ENCODE measurements at places on chromosomes 11 and 22.

DNA sequence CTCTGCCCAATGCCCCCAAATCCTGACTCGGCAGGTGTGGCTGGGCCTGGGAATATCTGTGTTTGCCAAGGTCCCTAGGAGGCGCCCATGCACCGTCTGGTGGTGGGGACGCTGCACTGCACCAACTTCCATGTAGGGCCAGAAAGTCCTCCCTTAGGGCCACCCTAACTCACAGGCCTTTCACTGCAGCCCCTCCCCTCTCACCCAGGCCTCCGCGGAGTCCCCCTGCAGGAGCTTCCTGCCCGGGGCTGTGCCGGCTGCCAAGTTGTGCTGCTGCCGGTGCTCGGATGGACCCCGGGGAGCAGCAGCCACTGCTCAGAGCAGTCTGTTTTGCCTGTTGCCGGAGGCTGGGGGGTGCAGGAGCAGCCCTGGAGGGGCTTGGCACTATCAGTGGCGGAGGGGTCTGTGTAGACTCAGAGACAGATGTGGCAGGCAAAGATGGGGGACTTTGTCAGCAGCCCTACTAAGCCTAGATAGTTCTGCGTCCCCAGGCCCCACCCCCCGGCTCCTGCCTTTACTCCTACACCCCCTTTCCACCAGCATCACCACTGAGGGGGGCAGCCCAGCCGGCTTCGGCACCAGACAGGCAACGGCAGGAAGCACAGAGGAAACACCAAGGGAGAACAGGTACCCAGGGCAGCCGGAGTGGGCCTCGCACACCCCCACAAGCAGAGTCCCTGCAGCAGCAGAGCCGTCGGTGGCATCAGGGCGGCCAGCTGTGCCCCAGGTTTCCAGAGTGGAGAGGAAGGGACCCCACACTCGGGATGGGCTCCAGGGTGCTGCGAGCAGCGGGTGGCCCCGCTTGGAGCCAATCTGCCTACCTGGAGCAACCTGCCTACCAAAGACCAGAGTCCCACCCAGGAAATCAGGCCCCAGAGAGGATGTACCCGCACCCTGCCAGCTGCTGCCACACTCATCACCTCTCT, 124.3 kb downstream of the TRIM29 start:
- peak; percentile 80 for DNase-seq

DNA sequence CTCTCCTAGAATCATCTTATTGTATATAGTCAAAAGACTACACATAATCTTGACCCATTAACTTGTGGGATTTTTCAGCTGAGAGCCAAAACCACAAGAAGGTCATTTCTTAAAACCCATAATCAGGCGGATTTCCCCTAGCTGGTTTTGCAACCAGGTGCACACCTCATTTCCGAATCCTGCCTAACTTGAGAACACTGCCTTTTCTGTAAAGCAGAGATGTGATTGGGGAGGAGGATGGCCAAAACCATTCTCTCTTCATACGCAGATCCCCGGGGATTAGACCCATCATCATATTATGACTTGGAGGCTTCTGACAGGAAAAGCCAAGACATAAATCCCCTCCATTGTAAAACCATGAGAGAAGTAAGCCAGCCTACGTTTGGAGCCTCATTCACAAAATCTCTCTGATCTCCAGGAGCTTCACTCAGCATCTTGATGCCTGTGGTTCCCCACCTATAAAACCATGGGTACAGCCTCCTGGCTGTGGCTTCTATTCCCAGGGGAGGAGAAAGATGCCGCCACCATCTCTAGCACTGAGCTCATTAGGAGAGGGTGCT, 191.3 kb downstream of the KIF18A start:
- DNase-seq: no peak

GRCh38 chr22:48037618-48038017, 1275.2 kb downstream of the TBC1D22A start:
- DNase-seq: no peak

DNA sequence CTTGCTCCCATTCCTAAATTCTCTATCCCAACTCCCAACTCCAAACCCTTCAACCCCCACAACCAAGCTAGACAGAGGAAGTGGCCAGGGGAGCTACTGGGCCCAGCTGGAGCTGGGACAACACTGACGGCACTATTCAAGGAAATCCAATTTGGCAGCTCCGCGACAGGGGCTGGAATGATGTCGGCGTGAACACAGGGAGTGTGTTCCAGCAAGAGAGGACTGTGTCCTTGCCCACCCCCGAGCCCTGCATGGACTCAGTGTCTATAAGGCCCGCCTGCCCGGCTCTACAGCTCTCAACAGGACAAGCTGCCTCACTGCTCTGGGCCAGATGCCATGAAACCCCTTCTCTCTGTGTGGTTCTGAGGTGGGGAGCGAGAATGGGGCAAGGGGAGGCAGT, 11.3 kb downstream of the PCSK7 start:
- no peak for DNase-seq

- no peak for DNase-seq
Measured at GRCh38 chr11:2997406-2997805, 5.3 kb upstream of the NAP1L4 start.

GRCh38 chr11:124874571-124875255, 9.5 kb downstream of the ROBO3 start:
- DNase-seq: no peak

DNA sequence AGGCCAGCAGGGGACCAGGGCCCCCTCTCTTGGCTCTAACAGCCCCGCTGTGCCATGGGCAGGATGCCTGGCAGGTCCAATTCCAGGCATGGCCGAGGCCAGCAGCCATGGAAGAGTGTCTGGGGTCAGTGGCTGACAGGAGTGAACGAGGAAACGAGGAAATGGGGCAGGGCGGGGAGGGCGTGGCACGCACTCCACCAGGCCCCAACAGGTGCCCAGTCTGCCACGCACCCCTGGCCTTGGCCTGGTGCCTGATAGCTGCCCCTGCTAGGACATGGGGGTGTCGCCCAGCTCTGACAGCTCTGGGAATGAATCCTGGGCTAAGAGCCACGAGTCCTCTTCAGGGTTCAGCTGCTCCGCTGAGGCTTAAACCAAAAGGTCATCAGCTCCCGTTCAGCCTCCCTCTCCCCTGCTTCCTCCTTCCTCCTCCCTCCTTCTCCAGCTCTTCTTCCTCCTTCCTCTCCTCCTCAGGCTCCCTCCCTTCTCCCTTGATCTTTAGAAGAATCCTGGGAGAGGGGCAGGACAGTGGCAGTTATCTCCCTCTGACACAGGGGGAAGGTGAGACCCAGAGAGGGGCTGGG, 11.5 kb upstream of the TBC1D22A start:
- no peak for DNase-seq

DNA sequence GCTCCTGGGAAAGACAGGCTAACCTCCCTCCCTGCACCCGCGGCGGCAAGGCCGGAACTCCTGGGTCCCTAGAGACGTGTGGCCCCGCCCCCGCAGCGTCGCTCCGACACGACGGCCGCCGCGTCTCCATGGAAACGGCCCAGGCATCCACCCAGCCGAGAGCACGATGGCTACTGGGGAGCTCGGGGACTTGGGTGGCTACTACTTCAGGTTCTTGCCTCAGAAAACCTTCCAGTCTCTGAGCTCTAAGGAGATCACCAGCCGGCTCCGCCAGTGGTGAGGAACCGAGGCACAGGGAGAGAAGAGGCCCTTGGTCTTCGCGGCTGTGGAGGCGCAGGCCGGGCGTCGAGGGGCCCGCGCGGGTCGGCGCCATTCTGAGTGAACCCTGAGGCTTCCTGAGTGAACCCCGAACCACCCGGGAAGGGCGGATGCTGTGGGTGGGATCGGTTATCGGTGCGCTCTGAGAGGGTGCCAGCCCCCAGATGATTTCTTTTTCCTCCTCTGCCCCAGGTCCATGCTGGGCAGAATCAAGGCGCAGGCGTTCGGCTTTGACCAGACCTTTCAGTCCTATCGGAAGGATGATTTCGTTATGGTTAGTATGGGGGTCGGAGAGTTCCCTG, at the start of gene CFAP300:
CFAP300 (plus strand) TSS at position 133 of the 620 bp plus-strand sequence; CDS start at position 167, 34 bp downstream.
- DNase-seq: peak; percentile 97

- no peak for DNase-seq
Measured at GRCh38 chr22:42711281-42711731, 9.4 kb downstream of the A4GALT start.

DNA sequence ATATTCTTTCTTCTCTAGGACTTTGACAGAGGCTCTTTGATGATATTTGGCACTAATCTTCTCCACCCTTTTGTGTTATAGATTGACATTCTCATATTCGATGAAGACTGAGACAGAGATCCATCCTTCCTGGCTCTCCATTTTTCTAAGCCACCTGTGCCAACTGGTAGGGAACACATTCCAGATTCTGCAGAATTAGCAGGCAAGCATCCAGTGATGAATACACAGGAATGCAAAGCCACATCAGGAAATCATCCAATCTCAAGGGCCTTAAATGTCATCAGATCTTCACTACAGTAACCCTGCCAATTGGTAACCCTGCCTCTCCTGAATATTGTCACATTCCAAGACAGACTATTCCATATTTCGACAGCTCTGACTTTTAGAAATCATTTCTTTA, 718.4 kb upstream of the API5 start:
- DNase-seq: no peak

DNA sequence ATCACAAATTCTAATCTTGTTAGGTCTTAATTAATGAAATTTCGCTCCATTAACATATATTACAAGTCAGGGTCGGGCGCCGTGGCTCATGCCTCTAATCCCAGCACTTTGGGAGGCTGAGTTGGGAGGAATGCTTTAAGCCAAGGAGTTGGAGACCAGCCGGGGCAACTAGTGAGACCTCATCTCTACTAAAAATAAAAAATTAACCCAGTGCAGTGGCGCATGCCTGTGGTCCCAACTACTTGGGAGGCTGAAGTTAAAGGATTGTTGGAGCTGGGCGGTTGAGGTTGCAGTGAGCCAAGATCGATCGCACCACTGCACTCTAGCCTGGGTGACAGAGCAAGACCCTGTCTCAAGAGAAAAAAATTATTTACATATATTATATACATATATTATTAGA, 1.9 kb downstream of the TMA7B start:
- no peak for DNase-seq

GRCh38 chr22:50148991-50149721, 21.4 kb upstream of the PANX2 start:
- peak; percentile 64 for DNase-seq

GRCh38 chr22:50603511-50604255, 3.1 kb downstream of the MAPK8IP2 start:
- peak; percentile 23 for DNase-seq

- no peak for DNase-seq
Measured at GRCh38 chr11:9141186-9141585, 49.8 kb upstream of the SCUBE2 start.

- no peak for DNase-seq
Measured at GRCh38 chr11:104771763-104772162, 126.5 kb downstream of the CASP12 start.

GRCh38 chr11:132980670-132981069, 551.6 kb downstream of the OPCML start:
- DNase-seq: no peak

GRCh38 chr11:104614961-104615360, 283.3 kb downstream of the CASP12 start:
- DNase-seq: no peak

DNA sequence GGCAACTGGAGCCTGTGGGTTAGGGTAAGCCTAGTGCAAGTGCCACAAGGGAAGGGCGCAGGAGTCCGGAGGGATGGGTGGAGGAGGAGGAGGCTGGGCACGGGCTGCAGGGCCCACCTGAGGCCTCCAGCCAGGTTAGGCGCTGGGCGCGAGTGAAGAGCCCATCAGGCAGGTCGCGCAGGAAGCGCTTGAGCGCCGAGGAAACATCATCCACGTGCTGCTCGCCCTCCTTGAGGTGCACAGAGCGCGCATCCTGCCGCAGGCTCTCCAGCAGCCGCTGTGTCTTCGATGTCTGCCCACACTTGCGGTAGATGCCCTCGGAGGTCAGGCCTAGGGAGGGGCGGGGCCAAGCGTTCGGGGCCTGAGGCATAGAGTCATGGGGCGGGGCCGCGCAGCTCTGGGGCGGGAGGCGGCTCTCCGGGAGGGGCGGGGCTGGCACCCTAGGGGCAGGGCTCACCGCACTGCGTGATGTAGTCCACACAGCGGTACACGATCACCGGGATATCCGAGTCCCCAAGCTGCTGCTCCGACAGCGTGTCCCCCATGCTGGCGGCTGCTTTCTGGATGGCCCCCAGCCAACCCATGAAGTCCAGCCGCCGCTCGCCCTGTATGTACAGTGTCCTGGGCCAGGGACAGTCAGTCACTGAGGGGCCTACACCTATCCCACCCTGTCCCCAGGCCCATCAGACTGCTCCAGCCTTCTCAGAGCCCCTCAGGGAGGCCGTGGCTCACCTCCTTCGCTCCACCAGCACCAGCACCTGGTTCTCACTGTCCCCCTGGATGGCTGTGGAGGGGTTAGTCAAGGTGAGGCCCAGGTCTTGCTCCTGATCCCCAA, 22.9 kb upstream of the PDE2A start:
- peak; percentile 95 for DNase-seq

DNA sequence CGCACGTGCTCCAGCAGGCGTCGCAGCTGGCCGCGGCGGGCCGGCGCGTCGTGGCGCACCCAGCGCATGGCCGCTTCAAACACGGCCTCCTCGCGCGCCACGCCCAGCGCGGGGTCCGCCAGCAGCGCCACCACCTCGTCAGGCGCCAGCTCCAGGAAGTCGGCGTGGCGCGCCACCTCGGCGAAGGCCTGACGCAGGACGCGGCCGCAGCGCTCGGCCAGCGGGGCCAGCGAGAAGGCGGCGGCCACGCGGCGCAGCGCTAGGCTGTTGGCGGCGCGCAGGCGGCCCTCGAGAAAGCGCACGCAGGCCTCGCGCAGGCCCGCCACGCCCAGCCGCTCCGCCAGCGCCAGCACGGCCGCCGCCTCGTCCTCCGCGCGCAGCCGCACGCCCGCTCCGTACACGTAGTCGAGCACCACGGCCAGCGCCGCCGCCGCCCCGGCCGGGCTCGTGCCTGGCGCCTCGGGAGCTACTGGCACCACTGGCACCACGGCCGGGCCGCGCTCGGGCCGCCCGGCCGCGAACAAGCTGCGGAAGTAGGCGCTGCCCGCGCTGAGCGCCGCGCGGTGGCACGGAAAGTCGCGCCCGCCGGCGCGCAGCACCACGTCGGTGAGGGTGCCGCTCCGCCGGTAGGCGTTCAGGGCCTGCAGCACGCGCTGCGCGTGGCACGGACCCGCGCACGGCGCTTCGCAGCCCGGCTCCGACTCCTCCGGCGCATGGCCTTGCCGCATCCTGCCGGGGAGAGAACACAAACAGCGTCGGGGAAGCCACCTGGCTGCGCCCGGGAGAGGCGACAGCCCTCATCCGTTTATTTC, 2.9 kb downstream of the KLHL35 start:
- DNase-seq: peak; percentile 95

DNA sequence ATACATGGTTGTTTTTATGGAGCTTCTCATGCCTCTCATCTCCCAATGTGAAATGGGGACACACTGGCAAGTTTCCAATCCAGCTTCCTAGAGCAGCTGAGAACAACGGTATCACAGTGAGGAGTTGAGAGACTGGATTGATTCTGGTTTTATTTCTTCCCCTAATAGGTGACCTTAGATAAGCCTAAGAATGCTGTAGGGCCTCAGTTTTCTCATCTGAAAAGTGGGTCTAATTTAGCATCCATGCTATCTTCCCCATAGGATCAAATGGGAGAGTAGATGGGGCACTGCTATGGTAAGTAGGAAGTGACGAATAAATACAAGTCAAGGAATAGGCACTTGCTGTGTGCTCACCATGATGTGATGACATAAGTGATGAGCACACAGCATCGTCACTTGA, 61.1 kb upstream of the PHOX2A start:
- DNase-seq: no peak

GRCh38 chr22:35591714-35592417, 25.3 kb downstream of the MB start:
- no peak for DNase-seq
